ENCODE measurements at places on chromosomes 4 and X.

GRCh38 chrX:9295551-9295950 lies 169.3 kb upstream of the TBL1X start:
- DNase-seq: no peak

DNA sequence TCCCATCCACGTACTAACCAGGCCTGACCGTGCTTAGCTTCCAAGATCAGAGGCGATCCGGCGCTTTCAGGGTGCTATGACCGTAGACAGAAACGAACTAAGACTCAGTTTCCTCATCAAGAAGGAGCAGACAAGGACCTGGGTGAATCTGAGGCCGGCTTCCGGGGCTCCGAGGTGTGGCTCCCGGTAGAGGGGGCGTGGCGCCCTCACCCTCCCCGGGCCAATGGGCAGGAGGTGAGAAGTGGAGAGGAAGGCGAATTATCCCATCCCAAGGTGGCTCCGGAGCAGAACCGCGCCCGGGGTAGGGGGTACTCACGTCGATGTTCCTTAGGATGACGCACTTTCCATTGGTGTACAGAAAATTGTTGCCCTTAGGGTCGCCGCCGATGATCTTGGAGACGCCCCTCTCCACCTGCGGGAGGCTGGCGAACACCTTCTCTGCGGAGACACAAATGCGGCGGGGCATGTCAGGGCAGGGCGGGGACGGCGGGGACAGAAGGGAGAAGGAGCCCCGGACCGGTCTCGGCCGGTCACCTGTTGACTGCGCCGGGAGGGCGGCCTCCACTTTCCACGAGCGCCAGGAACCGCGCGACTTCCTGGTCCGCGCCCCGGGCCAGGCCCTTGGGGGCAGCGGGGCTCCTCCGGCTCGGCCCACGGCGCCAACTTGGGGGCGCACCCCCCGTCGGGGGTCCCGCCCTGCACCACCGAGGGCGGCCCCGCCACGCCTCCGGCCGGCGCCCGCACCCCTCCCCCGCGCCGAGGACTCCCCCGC lies 616 bp downstream of the WDR1 start:
- peak; percentile 80 for DNase-seq

GRCh38 chr4:13605330-13605729 lies 22.2 kb downstream of the BOD1L1 start:
- DNase-seq: peak; percentile 4

GRCh38 chrX:960821-961220 lies 251.6 kb downstream of the CRLF2 start:
- no peak for DNase-seq

- DNase-seq: no peak
Observed at GRCh38 chr4:80926446-80926845, 104.1 kb upstream of the BMP3 start.

- DNase-seq: no peak
Observed at GRCh38 chr4:153433754-153434105, 32.4 kb upstream of the TMEM131L start.
